ENCODE measurements at places on chromosomes 6 and 20. TPM values are rescaled to one million over a fixed set of nuclear protein-coding genes. Genes with fewer than 3 reads are reported as not detected.

GRCh38 chr6:72424476-72424875 is 197.4 kb upstream of the KCNQ5 start:
- no peak for DNase-seq

GRCh38 chr20:43322851-43323250 is 133.1 kb upstream of the PTPRT start:
- no peak for DNase-seq

DNA sequence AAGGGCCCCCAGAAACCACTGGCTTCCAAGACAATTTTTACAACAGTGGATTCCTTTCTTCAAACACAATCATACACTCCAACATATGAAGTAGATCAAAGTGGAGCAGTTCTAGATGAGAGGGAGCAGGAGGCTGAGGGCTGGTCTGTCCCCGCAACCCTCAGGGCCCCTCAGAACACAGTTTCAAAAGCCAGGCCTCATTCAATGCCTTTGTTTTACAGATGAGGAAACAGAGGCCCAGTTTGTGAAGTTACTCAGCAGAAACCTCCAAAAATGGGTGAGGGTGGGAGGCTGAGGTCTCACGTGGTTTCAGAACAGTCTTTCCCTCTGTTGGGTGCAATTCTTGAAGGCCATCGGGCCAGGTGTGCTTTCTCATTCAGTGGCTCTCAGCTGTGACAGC is 134.9 kb downstream of the SCML4 start:
- no peak for DNase-seq

DNA sequence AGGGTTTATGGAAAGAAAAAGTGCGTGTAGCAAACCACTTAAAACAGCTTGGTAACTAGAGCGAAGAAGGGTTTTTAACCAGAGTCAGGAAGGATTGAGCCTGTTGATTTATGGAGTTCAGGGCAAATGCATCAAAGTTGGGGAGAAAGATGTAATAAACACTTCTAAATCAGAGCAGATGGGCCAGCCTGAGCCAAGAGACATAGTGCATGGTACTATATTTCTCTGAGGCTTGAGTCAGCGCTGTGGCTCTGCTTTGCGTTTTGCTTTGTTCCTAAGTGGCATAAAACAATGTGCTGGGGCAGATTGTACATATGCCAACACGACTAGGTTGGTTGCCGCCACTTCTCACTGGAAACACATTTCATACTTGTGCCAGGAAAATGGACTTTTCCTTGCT is 111.3 kb downstream of the BCKDHB start:
- no peak for DNase-seq

DNA sequence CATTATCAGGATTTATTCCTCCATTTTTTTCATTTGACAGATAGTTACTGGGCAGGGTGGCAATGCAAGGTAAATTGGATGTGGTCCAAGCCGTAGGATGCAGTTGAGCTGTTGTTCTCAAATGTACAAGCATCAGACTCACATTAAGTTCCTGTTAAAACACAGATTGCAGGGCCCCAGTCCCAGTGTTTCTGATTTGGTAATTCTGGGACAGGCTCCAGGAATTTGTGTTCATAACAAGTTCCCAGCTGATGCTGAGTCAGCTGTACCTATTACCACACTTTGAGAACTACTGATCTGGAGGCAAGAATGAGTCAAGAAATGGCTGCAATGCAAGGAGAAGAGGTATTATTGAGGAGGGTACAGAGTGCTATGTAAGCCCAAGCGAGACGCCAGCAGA is 11.7 kb downstream of the TMEM244 start:
- DNase-seq, result no peak

- DNase-seq, result no peak
These were observed 68.1 kb upstream of the SLC22A16 start for GRCh38 chr6:110544472-110544871.

DNA sequence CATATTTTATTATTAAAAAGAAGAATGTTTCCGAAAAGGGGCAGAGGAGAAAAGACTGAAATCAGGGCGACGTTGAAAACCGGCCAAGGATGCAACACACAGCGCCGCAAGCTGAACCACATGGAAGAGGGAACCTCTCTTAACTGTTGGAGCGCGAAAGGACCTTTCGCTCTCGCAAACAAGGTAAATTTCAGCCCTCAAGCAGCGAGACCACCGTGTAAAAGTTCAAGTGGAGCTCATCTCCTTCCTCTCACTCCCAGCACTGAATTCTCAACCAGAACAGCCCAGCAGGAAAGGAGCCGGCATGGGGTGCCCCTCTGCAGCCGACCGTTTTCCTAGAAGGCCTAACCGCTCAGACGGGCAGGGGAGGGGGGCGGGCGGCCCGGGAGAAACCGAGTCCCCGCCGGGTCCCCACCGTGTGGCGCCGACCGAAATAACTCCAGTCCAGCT is 621 bp downstream of the GPR63 start:
- DNase-seq, result no peak

DNA sequence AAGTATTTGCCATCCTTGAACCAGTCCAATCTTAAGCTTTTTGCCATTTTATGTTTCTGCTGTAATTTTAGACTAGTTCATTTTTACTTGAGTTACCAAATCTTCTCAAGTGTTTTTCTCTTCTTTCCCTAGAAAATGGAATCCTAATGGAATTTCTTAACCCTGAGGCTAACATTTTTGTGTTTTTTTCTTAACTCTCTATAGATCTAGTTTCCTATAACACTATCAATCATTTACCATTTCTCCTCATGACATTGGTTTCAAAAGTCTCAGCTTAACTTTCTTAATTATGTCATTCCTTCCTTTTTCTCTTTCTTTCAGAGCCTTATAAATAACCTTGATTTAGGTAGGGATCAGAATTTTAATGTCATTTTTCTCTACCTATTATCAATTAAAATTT is 54.8 kb downstream of the SENP6 start:
- no peak for DNase-seq

DNA sequence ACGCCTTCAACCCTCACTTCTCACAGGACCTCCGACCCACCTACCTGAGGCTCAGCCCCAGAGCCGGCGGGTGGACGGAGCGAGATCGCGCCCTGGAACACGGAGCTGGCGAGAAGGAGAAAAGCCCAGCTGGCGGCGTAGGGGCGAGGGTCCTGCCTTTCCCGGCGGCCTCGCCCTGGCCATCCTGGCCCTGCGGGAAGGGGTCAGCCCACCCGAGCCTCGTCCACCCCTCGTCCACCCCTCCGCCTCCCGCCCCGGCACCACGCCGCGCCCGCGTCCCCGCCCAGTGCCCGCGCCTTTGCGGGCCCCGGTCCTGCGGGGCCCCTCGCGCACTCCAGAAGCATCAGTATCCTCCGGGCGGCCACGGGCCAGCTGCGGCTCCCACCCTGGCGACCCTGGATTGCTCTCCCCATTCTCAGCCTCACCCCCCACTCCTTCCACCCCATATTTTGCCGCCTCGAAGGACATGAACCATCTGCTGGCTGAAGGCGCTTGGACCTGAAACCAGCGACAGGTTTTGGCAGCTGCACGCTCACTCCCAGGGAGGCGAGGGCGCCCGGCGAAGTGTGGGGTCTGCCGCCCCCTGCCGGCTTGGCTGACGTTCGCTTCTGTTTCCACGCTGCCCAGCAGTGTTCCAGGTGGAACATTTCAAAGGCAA is 65.1 kb downstream of the PLG start:
- DNase-seq, result peak; percentile 70

DNA sequence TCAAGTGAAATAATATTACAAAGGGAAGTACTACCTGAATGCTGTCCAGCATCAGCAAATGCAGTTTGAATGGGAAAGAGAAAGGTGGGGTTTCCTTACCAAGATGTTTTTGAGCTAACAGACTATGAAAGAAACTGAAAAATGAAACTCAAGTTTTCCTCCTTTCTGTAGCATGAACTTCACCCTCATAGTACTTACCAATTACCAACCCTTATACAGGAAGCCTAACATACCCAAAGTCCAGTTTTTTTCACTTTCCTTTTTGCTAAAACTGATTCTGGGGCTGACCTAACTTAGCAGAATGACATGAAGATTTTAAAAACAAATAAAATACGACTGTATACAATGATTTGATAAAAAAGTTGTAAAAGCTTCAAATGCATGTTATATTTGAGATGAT is 5.2 kb downstream of the ZNFX1 start:
- DNase-seq, result no peak

GRCh38 chr6:119669221-119669620 is 319.7 kb upstream of the MAN1A1 start:
- DNase-seq, result no peak

GRCh38 chr6:46772762-46773161 is 20.4 kb upstream of the MEP1A start:
- DNase-seq, result peak; percentile 40

- DNase-seq, result peak; percentile 56
These were observed 706 bp downstream of the ZNF184 start for GRCh38 chr6:27472182-27472616.

GRCh38 chr6:157246048-157246630 is 77.2 kb downstream of the TMEM242 start:
- DNase-seq, result no peak

DNA sequence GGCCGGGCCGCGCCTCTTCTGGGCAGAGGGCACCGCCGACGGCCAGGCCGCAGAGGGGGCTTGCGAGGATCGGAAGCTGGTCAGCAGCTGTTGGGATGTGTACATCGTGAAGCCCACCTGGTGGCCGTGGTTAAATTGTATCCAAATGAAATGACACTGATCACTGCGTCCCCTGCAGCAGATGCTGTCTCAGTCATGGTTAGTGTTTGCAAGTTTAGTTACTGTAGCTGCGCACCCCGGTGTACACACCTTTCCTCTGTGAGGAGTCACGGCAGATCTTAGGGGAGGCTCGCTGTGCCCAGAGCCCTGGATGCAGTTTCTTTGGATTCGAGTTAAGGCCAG is 653 bp downstream of the NAA20 start:
- no peak for DNase-seq

DNA sequence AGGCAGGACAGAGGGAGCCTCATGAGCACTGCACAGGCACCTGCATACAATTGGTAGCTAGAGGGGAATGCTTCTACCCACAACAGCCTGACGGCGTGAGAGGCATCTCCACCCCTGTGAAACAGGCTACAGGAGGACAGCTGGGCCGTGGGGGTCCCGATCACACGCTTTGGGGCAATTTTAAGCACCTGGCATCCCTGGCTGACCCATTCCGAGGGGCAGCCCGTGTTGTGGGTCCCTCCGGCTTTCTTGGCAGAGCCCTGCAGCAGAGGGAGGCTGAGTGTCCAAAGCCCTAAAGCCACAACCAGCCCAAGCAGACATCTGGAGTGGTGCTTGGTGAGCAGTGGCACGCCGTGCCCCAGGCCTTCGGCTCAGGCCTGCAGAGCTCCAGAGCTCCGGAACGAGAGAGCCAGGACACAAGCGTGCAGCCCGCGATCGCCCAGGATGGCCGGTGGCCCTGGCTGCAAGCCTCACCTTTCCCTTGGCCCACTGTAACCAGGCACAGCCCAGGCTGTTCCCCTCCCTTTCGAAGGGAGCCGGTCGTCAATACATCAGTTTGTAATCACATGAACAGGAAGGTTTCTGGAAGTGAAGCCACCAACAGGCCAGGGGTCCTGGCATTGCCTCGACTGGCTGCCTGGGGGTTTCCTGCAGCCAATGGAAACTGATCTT is 81.4 kb downstream of the DLL1 start:
- peak; percentile 5 for DNase-seq

- no peak for DNase-seq
These were observed 655.5 kb upstream of the FLRT3 start for GRCh38 chr20:14992961-14993360.

DNA sequence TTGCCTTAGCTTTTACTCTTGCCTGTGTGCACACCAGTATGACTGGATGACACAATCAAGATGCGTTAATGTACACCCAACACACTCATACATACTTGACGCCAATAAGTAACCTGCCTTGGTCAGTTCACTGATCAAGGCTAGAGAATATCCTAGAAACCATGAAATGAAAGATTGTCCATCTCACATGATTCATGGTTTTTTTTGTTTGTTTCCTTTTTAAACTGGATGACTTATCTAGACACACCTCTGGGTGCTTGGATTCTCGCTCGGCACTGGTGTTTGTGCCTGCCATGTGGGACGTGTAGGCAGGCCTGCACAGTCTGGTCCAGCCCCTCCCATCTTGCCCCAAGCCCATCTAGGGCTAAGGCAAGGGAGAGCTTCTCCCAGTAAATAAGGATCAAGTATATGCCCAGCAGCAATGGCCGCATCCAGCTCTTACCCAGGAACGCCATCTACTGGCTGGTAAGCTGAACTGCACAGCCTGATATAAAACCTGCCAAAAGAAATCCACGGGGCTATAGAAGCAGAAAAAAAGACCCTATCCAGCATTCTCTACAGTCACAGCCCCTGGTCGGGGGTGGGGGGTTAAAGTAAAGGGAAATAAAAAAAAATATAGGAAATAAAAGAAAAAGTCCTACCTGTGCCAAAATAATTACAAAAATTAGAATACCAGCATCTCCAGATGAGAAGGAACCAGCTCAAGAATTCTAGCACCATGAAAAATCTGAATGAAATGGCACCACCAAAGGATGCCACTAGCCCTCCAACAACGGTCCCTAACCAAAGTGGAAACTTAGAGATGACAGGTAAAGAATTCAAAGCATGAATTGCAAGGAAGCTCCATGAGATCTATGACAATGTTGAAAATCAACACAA is 73.3 kb downstream of the OTOR start:
- no peak for DNase-seq

- DNase-seq, result no peak
These were observed 4.2 kb upstream of the BMP6 start for GRCh38 chr6:7721649-7722048.

GRCh38 chr6:14316651-14317386 is 199.2 kb downstream of the CD83 start:
- no peak for DNase-seq

- no peak for DNase-seq
These were observed 155.4 kb downstream of the DLL1 start for GRCh38 chr6:170135461-170135820.

DNA sequence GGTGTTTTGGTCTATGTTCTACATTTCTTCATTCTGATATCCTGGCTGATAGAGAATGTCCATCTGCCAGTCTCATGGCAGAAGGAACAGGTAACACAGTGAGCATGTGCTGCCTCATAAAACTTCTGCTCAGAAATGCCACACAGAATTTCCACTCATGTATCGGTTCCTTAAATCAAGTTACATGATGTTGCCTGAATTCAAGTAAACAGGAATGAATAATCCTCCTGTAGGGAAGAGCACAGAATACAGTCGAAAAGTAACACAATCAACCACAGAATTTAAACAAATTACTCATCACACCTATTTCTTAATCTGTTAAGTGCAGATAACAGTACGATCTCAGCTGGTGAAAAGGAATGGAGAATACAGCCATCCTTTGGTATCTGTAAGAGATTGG is 74.7 kb downstream of the FAM217A start:
- DNase-seq, result no peak

- no peak for DNase-seq
These were observed 73.9 kb downstream of the DCDC2 start for GRCh38 chr6:24284006-24284405.

- DNase-seq, result no peak
These were observed 212.7 kb upstream of the PLN start for GRCh38 chr6:118335325-118335816.

- DNase-seq, result no peak
These were observed 76.5 kb upstream of the OPRM1 start for GRCh38 chr6:153962555-153962954.

The CLPSL2 gene
- not detected for total RNA-seq

The SPATS1 gene
- total RNA-seq, result not detected

The SFTA2 gene
- 149 TPM for total RNA-seq

The CST1 gene
- 28.7 TPM for total RNA-seq

The BPIFB2 gene
- 0.17 TPM for total RNA-seq

The LY6G5C gene
- total RNA-seq, result 5.2 TPM

The TRIM40 gene
- total RNA-seq, result not detected

The FOXF2 gene
- 3.6 TPM for total RNA-seq

The ULBP3 gene
- 2.5 TPM for total RNA-seq

The HLA-DQA2 gene
- 2.4 TPM for total RNA-seq

The C4B gene
- 155 TPM for total RNA-seq

All from mucosa of gallbladder (tissue), 1 donor.